ENCODE measurements at places on chromosomes 2 and 18. TPM values are rescaled to one million over a fixed set of nuclear protein-coding genes. Genes with fewer than 3 reads are reported as not detected.

Gene SEMA4C
- total RNA-seq: 181 TPM

GRCh38 chr2:215881582-215881981 is 131.8 kb downstream of the MREG start:
- no peak for DNase-seq

Gene MGAT5
- 34.1 TPM for total RNA-seq

Gene APCDD1
- 46.2 TPM for total RNA-seq

DNA sequence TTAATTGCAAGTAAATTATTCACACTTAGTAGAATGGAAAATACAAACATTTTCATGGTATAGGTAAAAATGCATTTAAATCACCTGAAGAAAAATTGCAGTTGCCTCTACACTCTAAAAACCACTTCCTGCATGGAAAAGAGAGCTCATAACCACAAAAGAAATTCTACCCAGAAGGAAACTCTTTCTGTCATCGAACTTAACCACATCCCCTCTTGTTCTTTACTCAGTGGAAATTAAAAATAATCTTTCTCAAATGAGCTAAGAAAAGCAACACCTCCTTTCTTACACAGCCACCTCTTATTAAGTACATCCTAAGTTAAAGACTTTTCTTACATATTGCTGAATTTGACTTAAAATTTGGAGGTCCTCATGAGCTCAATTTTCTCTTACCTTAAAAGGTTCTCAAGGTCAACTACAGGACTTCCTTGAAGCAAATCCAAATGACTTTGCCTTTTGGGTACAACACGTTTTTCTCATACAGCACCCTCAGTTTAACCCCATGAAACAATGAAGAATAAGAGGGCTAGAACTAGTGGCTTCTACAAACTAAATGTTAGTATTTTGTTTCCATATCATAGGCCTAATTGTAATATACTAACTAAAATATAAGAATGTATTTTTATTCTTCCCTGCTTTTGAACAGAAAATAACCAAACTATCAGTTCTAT is 109.1 kb upstream of the CRIM1 start:
- no peak for DNase-seq

GRCh38 chr2:111622859-111623258 is 261.1 kb downstream of the ANAPC1 start:
- no peak for DNase-seq

- no peak for DNase-seq
Measured at GRCh38 chr2:104976603-104977120, 61.2 kb upstream of the MRPS9 start.

- peak; percentile 37 for DNase-seq
Measured at GRCh38 chr18:51668101-51668500, 470.6 kb upstream of the MEX3C start.

Gene STK17B
- total RNA-seq: 73.9 TPM

DNA sequence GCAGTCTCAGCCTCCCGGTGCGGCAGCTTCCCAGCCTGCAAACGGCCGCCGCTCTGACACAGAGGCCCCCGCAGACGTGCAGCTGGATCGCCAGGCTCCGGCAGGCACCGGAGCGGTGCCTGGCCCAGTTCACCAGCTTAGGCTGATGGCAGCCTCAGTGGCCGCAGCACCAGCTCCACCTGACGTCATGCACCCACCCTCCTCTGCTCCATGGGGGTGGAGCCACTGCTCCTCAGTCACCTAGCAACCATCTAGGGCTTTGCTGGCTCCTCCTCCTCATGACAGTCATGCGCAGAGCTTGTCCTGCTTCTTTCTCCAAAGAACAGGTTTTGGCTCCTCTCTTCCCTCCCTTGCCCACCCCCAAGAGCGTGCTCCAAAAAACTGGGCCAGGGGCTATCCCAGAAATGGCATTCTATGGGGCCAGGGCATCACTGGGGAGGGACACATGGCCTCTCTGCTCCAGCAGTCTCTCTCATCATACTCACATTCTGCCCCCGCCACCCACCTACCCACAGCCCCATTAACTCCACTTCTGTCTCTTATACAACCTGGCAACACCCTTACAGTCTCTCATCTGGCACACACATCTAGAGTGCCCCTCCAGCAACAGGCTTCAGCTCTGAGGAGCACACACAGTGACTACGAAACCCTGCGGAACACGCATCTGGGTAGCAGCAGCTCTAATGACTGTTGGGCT is 5.5 kb downstream of the DCTN1 start:
- peak; percentile 57 for DNase-seq

- no peak for DNase-seq
Measured at GRCh38 chr2:191936882-191937405, 90.1 kb upstream of the CAVIN2 start.
